ENCODE measurements at places on chromosomes 4 and X.
A peak's percentile ranks its signal among the peaks of the same experiment; 100 is the strongest.

GRCh38 chrX:18793601-18794089 lies 86.2 kb downstream of the PPEF1 start:
- DNase-seq, result peak; percentile 60

GRCh38 chr4:106314960-106315359 lies 1.0 kb downstream of the TBCK start:
- no peak for DNase-seq

GRCh38 chr4:8468746-8469535 lies 28.4 kb downstream of the TRMT44 start:
- peak; percentile 17 for DNase-seq

- DNase-seq, result no peak
Observed at GRCh38 chr4:97517939-97518338, 625.3 kb downstream of the STPG2 start.

DNA sequence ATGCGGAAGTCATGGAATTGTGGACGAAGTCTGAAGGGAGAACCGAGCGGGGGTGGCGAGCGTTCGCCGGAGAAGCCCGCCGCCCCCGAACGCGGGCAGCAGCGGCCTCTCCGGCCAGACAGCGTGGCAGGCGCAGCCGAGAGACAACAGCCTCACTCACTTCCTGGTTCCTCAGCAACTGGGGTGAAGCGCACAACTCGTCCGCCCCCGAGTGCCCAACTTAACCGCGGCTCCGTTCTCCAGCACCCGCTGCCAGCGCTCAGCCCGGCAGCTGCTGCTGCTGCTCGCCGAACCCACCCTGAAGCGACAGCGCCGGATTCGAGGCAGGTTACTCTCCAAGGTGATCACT lies 68.0 kb downstream of the NOCT start:
- peak; percentile 33 for DNase-seq

- no peak for DNase-seq
Observed at GRCh38 chr4:61312526-61312925, 112.4 kb downstream of the ADGRL3 start.

GRCh38 chr4:2754848-2755819 lies 1.0 kb downstream of the TNIP2 start:
- DNase-seq, result no peak

DNA sequence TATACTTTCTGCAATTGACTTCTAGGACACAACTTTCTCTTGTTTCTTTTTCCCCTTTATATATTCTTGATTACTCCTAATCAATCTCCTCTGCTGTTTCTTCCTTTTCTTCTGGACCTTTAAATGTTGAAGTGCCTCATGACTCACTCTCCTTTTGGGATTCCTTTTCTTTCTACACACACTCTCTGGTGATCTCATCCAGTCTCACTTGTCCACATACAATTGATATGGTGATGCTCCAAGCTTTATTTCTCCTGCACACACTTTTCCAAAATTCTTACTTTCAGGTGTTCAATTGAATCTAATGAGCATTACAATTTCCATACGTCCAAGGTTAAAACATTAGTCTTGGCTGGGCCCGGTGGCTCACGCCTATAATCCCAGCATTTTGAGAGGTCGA lies 794.8 kb upstream of the EPHA5 start:
- no peak for DNase-seq

GRCh38 chrX:13276991-13277390 lies 42.9 kb downstream of the ATXN3L start:
- DNase-seq, result no peak

DNA sequence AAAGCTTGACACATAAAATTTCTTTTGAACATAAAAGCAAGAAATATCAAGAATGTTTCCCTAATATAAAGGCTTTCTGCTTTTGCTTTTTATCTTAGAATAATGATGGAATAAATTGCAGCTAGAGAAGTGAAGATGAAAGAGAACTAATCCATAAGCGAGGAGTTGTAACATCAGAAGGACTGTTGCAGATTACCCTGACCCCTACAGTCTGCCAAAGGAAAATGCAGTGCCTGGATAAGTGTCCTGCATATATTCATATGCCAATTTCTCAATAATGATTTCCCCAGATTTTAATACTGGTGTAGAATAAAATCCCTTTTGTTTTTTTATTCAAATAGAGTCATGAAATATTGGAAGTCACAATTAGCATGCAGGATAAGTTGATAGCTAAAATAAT lies 115.9 kb downstream of the MAGEC2 start:
- peak; percentile 38 for DNase-seq

DNA sequence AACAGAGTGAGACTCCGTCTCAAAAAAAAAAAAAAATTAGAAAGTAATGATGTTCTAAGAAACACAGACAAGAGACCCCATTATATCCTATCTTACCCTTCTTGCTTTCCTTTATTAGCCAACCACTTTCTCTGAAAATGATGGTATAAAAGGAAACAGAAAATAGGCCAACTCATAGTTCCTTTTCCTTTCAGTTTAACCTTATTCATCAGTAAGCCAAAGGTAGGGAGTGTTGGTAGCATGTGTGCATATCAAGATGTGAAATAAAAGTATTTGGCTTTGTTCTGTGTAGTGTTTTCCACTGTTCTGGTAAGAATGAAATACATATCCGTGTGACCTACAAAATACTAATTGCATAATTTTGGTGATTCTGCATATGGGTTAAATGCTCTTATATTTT lies 266.6 kb downstream of the ZNF674 start:
- no peak for DNase-seq

DNA sequence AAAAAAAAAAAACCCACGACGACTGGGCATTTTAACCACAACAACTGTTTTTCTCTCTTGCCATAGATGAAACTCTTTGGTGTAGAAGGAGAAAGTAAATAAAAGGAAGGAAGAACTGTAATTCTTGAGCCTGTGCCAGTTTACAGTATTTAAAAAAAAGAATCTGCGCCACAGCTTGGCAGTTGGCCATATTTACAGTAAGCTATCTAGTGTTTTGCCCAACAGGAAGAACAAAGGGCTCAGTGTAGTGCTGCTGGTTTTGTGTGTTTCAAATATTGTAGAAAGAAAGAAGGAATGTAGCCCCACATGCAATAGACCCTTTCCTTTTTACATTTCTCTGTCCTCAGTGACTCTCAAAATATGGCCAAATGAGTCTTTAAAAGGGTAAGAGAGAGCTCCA lies 66.1 kb downstream of the NR3C2 start:
- DNase-seq, result peak; percentile 26

- DNase-seq, result no peak
Observed at GRCh38 chr4:5650040-5650439, 58.3 kb downstream of the EVC2 start.

- DNase-seq, result no peak
Observed at GRCh38 chrX:131845201-131845600, 177.9 kb upstream of the STK26 start.

- DNase-seq, result no peak
Observed at GRCh38 chr4:35238793-35239192, 1005.5 kb downstream of the ARAP2 start.

- no peak for DNase-seq
Observed at GRCh38 chrX:24479924-24480323, 14.8 kb downstream of the PDK3 start.

- no peak for DNase-seq
Observed at GRCh38 chr4:24768604-24769003, 26.8 kb upstream of the SOD3 start.

GRCh38 chrX:83529950-83530349 lies 21.9 kb downstream of the POU3F4 start:
- DNase-seq, result no peak

- DNase-seq, result peak; percentile 40
Observed at GRCh38 chr4:150078041-150078578, at the start of gene DCLK2. Gene DCLK2, plus strand, starts transcription at chr4:150078445. Its CDS starts 583 bp downstream, at chr4:150079028.

- DNase-seq, result no peak
Observed at GRCh38 chr4:3779509-3779908, 13.3 kb downstream of the ADRA2C start.

GRCh38 chrX:12991575-12991974 lies 16.7 kb downstream of the TMSB4X start:
- no peak for DNase-seq

GRCh38 chrX:1242891-1243402 lies 25.7 kb upstream of the CSF2RA start:
- DNase-seq, result no peak

DNA sequence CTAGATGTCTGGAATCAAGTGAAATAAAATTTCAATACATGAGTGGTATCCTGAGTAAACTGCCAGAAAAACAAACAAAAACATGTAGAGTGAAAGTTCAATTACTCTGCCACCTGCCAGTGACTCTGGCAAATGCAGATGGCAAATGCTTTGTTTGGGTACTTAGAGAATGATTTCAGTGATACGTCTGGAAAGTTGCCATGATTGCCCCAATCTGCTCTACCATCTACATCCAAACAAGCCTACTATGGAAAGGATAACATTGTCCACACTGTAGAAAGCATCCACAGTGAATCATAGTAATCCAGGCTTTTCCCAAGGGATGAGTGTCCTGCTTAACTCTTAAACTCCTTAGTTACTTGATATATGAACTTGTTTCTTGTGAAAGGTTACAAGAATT lies 3.4 kb downstream of the SPATA4 start:
- DNase-seq, result no peak

GRCh38 chrX:56763556-56764152 lies 34.6 kb downstream of the NBDY start:
- no peak for DNase-seq

- no peak for DNase-seq
Observed at GRCh38 chrX:23826216-23826615, 43.2 kb downstream of the SAT1 start.

GRCh38 chrX:65195621-65196020 lies 219.4 kb upstream of the ZC4H2 start:
- no peak for DNase-seq

GRCh38 chrX:45952030-45952429 lies 593.2 kb downstream of the ZNF674 start:
- no peak for DNase-seq

DNA sequence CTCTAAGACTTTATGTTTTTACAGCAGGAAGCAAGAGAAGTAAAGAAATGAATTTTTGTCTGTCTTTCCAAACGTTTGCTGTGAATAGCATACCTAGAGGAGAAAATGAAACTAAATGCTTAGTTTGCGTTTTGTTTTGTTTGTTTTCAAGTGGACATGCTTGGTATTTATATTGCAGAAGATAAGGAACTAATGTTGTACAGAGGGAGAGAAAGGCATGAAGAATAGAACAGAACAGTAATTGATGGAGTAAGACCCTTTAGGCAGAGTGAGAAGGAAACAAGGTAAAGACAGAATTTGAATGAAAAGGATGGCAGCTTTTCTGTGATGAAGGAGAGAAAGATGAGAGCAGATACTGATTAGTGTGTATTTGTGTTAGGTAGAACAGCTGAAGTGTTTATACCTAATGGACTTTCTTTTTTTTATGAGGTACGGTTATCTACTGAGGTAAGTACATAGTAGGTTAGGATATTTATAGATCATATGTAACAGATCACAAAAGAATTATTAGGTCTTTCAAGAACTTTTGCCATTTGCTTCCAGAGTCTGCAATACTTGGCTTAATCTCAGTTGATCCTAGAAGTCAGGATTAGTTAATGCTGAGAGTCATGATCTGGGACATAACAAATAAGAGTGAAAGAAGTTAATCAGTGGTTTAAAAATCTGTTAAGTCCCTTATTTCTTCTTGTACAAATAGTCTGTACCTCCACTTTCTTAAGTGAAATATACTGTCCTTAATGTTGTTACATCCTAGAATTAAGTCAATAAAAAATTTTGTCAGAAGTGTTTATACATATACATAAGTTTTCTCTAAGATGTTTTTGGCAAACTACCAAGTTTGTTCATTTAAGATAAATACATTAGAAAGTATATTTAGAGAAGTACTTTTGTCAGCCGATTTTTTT lies 36.8 kb downstream of the FABP2 start:
- no peak for DNase-seq

GRCh38 chrX:40385682-40386081 lies 195.1 kb upstream of the ATP6AP2 start:
- no peak for DNase-seq

DNA sequence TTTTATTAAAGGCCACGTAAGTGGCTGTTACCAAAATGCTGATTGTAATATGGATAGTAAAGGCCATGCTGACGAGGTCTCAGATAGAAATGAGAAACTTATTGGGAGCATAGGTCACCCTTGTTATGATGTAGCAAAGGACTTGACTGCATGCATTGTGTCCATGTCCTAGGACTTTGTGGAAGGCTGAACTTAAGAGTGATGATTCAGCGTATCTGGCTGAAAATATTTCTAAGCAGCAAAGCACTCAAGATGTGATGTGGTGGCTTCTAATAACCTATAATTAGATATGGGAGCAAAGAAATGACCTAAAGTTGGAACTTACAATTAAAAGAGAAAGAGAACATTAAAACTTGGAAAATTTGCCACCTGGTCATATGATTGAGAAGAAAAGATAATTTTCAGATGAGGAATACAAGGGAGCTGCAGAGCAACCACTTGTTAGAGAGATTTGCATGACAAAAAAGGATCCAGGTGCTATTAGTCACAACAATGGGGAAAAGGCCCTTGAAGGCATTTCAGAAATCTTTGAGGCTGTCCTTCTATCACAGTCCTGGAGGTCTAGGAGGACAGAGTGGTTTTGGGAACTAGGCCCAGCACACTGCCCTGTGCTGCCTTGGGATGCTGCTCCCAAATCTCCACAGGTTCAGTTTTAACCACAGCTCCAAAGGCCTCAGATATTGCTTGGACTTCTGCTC lies 793.7 kb upstream of the LCORL start:
- no peak for DNase-seq

DNA sequence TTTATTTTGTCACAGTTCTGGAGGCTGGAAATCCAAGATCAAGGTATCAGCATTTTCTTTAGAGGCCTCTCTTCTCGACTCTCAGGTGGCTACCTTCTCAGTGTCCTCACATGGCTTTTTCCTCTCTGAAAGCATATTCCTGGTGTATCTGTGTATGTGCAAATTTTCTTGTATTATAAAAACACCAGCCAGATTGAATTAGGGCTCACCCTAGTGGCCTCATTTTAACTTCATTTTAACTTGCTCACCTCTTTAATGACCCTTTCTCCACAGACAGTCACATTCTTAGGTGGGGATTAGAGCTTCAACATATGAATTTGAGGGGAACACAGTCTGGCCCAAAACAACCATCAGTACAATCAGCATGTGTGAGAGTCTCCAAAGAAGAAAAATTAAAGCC lies 542.4 kb upstream of the FAM241A start:
- peak; percentile 8 for DNase-seq

- DNase-seq, result peak; percentile 64
Observed at GRCh38 chrX:107000013-107000515, at the start of gene MORC4. Gene MORC4, minus strand, starts transcription at chrX:107000212. Its CDS starts 243 bp downstream, at chrX:106999969.

- no peak for DNase-seq
Observed at GRCh38 chrX:131826572-131826971, 196.5 kb upstream of the STK26 start.

GRCh38 chrX:129006491-129006890 lies 516.8 kb downstream of the SMARCA1 start:
- DNase-seq, result no peak
